ENCODE measurements at places on chromosomes 4 and X.

- no peak for DNase-seq
These were observed 82.2 kb upstream of the SCOC start for GRCh38 chr4:140291259-140291658.

DNA sequence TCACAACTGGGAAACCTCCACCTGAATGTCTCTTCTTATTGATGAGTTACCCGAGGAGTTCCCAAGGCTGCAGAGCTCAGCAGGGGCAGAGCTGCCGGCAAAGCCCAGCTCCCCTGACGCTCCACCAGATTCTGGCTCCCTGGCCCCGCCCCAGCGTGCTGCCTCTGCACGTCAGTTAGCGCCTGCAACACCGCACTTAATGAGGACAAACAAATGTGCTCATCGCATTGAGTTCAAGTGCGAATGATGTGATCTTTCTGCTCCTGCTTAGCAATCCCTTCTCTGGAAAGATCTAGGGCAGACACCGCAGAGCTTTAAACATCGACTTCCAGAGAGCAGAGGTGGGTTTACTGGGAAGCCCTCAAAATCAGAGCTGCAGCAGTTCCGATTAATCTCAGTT lies 55.5 kb upstream of the FBXW7 start:
- DNase-seq, result peak; percentile 60

DNA sequence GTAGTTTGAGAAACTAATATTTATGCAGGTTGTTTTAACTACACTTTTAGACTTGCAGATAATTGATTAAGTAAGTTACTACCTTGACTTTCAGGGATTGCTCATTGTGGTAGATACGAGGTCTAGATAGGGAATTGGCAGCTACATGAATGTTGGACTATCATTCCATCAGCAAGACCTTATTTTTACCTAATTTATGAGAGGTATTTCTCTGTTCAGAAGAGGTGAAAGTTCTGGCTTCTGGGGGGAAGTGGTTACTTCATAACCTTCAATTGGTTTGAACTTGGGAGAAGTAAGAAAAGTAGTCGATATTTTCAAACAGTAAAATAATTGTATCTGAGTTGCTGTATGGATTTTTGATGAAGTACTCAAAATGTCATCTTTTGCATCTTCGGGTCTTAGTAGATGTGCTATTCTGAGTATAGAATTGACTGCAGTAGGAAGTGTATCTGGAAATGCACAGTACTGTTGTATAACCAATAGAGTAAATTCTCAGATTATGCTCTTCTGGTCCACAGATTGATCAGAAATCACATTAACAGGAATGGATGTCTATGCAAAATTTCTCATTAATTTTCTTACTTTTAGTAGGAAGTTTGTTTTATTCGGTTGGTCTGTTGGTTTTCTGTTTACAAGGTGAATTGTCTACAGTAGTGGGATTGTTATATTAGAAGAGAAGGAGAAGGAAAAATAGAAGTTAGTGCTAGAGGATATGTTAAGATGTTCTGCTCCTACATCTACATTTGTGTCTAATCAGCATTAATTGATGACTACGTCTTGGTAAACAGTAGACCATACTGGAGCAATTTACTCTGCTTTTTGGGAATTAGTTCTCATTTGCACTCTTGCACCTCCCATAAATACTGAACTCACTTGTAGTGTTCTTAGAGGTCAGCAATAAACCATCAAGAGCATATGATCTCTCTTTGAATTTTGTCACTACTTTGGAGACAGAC lies 3.0 kb downstream of the NFKB1 start:
- no peak for DNase-seq

DNA sequence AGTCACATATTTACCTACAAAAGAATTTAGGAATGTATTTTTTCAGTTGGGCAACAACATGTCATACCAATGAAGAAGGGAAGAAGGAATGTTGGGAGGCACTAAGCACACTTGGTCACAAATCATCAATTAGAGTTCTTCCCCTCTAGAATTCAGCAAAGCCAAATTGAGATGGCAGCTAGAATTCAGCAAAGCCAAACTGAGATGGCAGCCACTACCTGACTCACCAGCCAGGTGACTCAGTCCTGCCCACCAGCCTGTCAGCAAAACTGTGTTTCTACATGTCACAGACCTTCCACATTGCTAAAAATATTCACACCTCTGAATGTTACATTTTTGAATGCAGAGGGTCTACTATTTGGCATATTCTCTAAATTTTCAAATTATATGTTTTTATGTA lies 63.2 kb upstream of the NOCT start:
- DNase-seq, result no peak

DNA sequence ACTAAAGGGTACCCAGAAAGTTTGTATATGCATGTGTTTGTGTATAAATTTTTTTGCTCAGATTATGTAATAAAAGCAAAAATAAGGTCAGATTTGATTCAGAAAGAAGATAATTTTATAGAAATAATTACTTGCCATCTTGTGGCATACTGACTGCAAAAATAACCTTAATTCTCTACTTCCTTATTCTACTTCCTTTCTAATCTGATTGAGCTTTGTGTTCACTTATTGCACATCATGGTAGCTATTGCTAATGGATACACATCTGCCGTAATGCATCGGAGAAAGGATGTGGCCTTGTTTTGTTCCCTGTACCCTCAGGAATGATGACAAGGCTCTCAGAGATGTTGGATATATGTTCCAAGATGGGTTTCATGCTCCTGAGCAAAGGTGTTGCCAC lies 10.5 kb upstream of the GNPDA2 start:
- DNase-seq, result no peak

GRCh38 chr4:48634688-48635308 lies 144.7 kb downstream of the ZAR1 start:
- no peak for DNase-seq

- DNase-seq, result no peak
These were observed 212.7 kb upstream of the BCOR start for GRCh38 chrX:40310447-40310846.

DNA sequence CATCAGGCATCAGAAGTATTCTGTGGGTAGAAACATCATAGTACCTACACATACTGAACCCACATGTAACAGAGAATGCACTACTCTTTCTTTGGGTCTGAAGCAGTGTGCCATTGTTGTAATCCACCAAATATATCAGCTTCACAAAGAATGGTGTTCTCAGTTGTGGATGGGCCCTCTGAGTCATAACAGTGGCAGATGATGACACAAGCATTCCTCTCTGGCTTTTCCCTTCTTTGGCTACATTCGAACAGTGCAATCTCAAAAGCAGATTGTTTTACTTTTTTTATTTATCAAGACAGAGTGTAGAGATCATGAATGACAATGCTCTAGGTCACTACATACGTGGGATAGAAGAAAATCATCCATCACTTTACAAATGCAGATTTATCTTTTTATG lies 247.2 kb upstream of the EPHA5 start:
- DNase-seq, result no peak

DNA sequence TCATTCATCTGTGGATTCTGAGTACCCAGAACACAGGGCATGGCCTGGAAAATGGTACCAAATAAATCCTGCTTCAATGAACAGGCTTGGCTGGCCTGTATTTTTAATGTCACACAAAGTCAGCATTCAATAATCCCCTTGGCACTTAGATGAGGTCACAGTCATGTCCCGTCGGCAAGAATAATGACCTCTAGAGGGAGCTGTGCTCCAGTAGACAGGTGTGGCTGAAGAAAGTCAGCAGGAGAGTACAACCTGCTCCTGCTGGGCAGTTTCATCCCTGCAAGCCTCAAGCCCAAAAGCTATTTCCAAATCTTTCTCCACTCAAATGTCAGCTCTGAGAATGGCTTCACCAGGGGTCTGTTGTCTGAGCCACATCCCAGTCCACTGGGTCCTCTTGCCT lies 404.0 kb upstream of the F9 start:
- DNase-seq, result peak; percentile 58

DNA sequence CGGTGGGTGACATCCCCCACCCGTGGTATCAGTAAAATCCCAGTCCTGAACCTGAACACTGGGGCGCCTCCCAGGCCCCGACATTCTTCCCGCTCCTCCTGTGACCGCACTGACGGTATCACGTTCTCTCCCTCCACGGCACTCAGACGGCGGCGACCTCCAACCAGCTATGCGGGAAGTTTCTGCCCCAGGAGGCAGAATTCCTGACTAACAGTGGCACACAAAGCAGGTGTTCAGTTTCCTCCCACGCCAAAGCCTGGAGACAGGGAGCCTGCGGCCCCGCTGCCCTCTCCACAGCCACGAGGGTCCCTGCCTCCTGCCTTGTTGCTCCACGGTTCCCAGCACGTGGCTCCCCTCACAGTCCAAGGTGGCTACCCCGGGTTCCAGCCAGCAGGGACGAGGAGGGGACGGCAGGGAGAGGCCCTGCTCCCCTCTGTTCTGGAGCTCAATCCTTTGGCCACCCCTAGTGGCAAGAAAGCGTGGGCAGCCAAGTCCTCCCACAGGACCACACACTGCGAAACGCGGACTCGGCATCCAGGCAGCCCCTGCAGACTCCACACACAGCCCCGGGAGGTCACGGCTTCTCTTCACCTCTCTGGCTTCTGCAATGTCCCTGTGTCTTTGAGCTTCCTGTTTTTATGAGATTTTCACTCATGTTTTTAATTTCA lies 15.2 kb downstream of the CTBP1 start:
- no peak for DNase-seq

- DNase-seq, result no peak
These were observed 224.2 kb upstream of the ANXA10 start for GRCh38 chr4:167868163-167868562.

GRCh38 chrX:148933881-148934280 lies 433.5 kb downstream of the AFF2 start:
- no peak for DNase-seq

- DNase-seq, result no peak
These were observed 3.1 kb downstream of the LEF1 start for GRCh38 chr4:108165586-108165985.

GRCh38 chr4:143054971-143055370 lies 129.7 kb upstream of the USP38 start:
- DNase-seq, result no peak

DNA sequence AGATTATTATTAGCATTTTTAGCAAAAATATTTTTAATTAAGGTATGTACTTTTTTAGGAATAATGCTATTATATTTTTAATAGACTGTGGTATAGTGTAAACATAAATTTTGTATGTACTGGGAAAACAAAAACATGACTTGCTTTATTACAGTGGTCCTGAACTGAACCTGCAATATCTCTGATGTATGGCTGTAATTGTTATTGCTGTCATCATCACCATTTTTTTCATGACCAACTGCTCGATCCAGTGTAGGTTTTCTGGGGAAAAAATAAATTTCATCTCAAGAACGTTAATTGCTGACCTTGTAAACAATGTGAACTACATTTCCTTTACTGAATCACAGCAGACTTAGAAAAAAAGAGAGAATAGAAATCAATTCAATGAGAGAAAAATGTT lies 83.6 kb upstream of the ATOH1 start:
- DNase-seq, result no peak

GRCh38 chr4:168796362-168797106 lies 213.5 kb downstream of the CBR4 start:
- DNase-seq, result no peak

DNA sequence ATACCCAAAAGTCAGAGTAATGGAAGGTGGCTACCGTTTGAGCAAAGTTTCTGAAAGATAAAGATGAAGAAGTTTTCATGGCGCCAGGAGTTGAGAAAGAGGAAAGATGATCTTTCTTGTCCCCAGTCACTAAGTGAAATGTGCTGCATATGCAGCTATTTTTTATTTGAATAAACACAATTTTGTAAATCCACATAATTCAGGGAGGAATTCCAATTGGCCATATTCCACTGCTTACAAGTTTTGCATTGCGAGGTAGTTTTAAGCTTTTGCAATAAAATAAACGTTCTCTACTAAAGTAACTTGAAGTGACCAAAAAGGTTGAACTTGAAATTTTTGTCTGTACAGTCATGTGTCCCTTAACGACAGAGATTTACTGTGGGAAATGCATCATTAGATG lies 139.3 kb upstream of the VCX2 start:
- no peak for DNase-seq

DNA sequence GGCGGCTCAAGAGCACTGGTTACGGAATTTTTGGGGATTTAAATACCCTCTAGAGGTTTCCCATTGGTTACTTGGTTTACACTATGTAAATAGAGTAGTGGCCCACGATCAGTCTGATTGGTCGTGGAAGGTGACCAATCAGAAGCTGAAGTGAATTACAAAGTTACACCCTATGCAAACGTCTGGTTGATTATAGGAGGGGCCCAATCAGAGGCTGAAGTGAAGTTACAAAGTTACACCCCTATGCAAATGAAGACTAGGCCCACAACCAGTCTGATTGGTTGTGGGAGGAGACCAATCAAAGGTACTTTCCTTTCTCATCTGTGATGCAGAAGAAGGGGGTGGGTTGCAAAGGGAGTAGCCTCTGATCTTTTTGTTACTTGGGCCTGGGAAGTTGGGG lies 45.1 kb upstream of the HSD17B10 start:
- no peak for DNase-seq

GRCh38 chr4:107599841-107600240 lies 120.2 kb downstream of the PAPSS1 start:
- DNase-seq, result no peak
